ENCODE measurements at places on chromosomes 2 and 18.

DNA sequence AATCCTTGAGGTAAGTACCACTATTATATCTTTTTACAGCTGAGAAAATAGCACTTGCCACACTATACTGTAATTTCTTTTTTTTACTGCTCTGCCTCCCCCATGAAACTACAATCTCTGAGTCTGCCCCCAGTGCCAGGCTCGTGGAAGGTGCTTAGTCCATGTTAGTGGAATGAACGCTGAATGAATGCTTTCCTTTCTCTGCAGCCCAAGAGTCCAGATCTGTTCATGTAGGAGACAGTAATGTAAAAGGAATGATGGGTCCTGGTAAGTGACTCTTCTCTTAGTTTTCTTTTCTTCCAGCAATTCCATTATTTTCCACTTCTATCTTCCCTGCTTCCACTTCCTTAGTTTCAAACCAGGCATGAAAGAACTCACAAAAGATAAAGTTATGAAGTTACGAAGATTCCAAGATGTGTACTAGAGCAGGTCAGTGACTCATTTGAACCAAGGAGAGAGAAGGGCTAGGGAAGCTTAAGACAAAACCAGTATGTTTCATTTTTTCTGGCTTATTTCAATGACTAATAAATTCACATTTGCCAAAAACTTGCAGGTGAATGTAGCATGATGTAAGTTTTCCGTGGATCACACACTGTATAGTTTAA, 46.0 kb downstream of the ARHGEF33 start:
- no peak for DNase-seq

DNA sequence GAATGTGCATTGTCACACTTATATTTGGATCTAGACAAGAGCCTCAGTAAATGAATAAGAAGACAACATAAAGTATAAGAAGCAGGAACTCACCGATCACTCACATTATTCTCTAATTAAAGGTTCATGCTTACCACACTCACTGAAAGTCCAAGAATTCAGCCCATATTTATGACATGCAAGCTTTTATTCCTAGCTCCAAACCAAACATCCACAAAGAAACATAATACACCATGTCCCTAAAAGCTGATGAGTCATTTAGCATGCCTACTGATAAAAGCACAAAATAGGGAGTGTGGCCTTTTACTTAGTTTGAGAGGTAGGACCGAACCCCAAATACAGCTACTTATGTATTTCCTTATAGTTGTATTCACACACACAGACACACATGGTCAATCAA, 1094.6 kb upstream of the CDH2 start:
- DNase-seq: no peak

- DNase-seq: no peak
Observed at GRCh38 chr2:10559101-10559500, 111.0 kb upstream of the ODC1 start.

DNA sequence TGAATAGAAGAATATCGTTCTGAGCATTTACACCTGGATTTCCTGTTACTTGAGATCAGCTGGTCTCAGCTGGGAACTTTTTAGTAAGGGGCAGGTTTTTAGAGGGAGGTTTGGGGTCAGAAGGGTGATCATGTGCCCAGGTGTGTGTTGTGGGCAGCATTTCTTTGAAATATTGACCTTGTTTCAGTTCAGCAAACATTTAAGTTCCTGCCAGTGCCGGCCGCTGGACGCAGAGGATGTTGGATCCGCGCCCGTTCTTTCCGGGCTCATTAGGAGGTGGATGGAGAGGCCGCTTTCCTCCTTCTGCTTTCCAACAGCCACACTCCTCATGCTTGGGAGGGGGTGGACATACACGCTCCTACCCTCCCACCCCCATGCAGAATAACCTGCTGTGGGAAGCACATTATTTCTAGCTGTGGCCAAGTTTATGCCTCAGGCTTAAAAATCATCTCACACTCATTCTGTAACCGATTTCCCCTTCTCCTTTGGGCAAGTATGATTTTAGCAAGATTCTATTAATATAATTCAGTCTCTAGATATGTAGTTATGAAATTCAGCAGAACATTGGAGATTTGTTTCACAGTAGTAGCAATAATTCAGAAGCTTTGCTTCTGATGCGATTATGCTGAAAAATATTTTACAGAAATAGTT, 131.4 kb downstream of the ZNF236 start:
- DNase-seq: no peak

- DNase-seq: no peak
Observed at GRCh38 chr18:604771-605170, 8.0 kb downstream of the CLUL1 start.

DNA sequence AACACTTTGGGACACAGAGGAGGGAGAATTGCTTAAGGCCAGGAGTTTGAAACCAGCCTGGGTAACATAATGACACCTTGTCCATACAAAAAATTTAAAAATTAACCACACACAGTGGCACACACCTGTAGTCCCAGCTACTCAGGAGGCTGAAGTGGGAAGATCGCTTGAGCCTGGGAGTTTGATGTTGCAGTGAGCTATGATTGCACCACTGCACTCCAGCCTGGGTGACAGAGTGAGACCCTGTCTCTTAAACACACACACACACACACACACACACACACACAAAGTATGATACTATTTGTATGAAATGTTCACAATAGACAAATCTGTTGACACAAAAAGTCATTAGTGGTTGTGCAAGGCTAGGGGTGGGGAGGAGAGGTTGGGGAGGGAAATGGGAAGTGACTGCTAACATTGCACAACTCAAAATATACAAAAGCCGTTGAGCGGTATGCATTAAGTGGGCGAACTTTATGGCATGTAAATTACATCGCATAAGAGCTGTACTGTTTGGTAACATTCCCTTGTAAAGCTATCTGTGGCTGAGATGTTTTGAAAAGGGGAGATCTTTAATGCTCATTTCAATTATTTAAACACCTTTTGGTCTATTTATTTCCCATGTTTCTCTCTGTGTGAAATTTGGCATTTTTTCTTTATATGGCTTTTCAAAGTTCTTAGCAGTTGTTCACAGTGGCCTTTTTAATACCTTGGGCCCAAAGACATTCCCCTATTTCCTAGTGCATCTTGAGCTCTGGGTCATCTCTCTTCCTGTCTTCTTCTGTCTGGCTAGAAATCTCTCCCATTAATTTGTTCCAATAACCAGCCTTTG, 58.9 kb upstream of the ZNF516 start:
- DNase-seq: peak; percentile 2

DNA sequence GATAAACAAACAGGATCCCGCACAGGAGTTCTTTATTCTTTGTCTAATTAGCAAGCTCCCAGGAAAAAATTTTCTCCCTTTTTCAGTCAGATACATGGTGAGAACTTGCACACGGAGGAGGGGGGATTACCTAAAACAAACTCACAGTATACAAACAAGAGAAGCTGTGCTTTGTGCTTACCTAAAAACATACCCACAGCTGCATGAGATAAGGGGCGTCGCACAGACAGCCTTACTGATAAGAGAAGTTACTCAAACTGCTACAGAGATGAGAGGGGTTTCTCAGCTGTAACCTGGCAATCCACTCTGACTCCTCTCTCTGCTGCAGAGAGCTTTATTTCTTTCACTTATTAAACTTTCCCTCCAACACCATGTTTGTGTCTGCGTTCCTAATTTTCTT, 32.9 kb upstream of the ST3GAL5 start:
- DNase-seq: no peak

- no peak for DNase-seq
Observed at GRCh38 chr2:38733300-38733971, 17.7 kb downstream of the SRSF7 start.

DNA sequence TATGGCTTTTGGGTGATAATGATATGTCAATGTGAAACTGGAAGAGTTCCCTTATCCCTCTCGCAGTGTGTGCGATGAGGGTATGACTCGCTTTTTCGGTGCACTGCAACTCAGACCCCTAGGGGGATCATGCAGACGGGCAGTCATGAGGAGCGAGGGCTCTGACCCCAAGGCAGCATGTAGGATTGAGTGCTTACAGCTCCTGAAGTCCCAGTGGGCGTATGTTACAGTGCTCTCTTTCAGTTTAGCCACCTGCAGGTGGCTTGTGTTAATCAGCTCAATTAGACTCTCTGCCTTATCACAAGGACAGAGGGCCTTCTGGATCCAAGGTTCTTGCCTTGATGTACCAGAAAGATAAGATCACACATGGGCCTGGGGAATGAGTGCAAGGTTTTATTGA, 1269.9 kb upstream of the GYPC start:
- DNase-seq: no peak

- DNase-seq: no peak
Observed at GRCh38 chr2:50650403-50650810, 381.5 kb downstream of the NRXN1 start.

GRCh38 chr2:96552315-96553175, 16.0 kb downstream of the ARID5A start:
- no peak for DNase-seq

DNA sequence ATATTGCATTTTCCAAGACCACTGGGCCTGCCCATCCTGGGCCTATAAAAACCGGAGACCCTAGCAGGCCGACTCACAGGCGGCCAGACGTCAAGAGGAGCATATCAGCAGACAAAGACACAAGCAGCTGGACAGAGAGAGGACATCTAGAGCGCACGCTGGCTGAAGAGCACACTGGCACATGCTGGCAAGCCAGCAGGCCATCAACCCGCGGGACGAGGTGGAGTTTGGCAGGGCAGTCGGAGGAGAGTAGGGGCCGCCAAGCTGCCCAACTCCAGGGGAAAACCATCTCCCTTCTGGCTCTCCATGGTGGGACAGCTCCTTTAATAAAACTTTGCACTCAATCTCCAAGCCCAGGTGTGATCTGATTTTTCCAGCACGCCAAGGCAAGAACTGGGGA, 36.6 kb upstream of the RAB27B start:
- no peak for DNase-seq

DNA sequence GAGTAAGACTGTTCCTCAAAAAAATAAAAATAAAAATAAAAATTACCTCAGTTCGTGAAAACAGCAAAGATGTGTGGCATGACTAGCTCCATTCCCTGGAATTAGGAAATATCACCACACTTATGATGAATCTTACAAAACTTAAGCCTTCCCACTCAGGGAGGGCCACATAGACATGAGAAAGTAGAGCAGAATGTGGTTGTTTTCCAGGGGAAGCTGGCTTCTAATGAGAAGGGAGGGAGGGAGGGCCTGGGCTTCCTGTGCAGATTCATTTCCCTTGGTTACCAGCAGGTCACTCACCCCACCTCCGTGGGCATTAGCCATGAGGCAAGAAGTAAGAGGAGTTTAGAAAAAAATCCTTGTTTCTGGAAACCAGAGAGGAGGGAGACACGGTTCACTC, 95.9 kb upstream of the RMDN2 start:
- no peak for DNase-seq

GRCh38 chr2:117613101-117613500, 201.4 kb upstream of the DDX18 start:
- no peak for DNase-seq

GRCh38 chr2:165573534-165574461, 104.3 kb downstream of the CSRNP3 start:
- no peak for DNase-seq

DNA sequence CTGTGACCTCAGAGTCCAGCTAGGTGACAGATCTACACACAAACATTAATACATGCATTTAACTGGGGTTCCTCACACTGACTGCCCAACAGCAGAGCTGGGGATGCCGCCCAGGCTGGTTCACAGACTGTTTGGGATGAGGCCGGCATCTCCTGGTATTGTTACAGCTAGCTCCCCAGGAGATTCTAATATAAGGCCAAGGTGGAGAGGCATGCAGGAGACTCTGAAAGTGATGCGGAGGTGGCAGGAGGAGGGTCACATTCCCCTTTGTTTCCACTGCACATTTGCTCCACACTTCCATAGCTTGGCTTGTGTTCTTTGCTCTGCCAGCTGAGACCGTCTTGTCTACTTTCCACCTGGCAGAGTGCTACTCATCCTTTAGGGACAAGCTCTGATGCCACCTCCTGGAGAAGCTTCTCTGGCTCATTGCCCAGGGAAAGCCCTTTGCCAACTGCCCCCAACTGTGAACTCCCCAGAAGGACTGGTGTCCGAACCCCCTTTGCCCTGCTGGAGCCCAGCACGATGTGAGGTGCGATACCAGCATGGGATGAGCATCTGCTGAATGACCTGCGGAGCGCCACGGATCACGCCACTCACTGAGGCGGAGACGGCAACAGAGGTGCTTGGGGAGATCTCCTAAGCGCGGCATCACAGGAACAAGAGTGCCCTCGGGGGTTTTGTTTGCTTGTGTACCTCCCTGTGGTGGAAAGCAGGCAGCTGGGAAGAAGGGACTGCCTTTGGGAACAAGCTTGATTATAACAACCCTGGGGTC, 88.8 kb downstream of the UXS1 start:
- DNase-seq: no peak

- DNase-seq: no peak
Observed at GRCh38 chr2:108805032-108805431, 18.5 kb downstream of the CCDC138 start.

- no peak for DNase-seq
Observed at GRCh38 chr2:149029307-149029965, 9.1 kb upstream of the LYPD6B start.

DNA sequence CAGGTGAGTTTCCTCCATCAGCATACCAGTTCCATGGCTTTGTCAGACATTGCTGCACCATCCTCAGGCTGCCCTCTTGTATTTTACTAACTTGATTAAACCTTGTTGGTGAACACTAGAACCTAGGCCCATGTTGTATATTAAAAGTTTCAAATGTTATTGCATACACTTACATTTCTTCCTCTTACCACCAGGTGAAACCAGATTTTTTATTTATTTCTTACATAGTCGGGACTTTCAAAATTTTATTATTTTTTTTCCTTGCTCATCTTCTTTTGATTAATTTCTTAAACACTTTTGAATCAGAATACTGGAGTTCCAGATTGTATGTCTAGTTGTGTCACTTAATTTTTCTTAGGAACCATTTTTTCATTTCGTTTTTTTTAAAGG, 5.9 kb downstream of the CERS6 start:
- DNase-seq: no peak

GRCh38 chr18:67381608-67382150, 134.8 kb downstream of the DSEL start:
- DNase-seq: no peak

DNA sequence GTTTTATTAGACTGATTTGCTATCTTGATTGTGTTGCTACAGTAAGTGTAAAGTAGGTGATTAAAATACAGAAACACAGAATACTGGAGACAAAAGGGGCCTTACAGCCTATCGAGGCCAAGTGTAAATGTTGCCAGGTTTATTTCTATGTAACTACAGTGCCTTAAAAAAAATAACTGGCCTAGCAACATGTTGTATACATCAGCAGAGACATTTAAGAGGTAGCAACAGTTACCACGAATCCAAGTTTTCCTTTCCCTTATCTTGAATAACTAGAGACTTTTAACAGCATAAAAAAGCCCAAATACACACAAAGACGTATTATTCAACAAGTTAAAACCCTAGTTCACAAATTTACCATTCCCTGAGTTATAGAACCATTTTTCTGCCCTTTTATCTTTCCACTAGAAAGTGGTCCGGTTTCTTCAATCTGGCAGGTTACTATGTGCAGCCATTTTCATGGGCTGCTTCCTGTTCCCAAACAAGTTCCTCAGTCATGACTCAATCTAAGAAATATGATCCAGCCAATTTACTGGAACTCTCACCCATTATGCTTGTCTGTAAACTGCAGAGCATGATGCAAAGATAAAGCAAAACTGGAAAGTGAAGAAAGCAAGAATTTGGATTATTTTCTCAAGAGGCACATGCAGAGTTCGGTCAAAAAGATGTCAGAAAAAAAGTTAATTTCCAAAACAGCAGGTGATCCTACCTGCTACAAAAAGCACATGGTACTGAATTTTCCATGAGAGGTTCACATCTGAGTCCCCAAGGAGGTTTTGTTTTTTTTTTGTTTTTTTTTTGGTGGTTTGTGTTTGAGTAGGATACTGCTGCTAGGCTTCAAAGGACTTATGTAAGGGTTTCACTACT, 22.2 kb downstream of the NFE2L2 start:
- DNase-seq: no peak

GRCh38 chr2:72864500-72864899, 22.7 kb upstream of the SPR start:
- no peak for DNase-seq
